Effector CD8-positive, alpha-beta T cell (primary cell): ENCODE measurements at places on chromosomes 5 and 9.

GRCh38 chr9:36166168-36166927 lies 2.8 kb upstream of the CCIN start:
- DNase-seq: peak; percentile 69

DNA sequence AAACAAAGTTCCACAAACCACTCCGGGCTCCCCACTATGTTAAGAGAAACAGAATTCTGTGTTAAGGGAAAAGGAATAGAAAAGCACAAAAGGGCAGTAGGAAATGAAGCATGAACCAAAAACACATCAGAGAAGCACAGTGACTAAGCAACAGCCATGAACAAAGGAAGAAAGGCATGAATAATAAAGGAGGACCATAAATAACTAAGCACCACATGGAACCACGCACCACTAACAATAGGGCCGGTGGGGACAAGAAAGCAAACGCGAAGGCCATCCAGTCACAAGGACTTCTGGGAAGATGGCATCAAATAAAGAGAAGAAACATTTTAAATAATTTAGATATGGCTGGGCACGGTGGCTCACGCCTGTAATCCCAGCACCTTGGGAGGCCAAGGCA lies 18.0 kb downstream of the PRUNE2 start:
- no peak for DNase-seq

- DNase-seq: no peak
Measured at GRCh38 chr5:116640236-116640635, 65.6 kb upstream of the SEMA6A start.

DNA sequence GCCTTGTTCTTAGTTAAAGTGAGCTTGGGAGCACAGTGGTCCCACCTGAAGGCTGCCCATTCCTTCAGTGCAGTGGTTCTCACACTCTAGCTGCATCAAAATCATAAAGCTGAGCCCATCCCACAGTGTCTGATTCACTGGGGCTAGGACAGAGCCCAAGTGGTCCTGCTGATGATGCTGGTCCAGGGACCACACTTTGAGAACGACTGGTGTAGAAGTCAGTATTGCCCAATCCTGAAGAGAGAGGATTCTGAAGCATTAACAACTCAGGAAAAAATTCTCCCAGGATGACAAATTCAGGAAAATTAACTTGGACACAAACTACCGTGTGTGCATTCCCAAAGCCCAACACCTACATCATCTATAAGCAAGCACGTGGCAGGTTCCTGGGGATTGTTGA lies 176.2 kb downstream of the GABBR2 start:
- no peak for DNase-seq

DNA sequence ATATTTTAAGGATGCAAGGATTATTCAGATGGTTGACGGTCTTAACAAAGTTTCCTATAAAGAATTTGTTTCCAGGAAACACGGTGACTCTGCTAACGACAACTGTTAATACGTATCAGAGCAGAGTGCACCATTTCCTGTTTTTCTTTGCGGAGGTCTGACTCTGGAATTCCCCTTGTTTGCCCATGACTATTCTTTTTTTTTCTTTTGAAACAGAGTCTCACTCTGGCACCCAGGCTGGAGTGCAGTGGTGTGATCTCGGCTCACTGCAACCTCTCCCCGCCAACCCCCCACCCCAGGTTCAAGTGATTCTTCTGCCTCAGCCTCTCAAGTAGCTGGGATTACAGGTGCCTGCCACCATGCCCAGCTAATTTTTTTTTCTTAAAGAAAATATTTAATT lies 115.9 kb downstream of the CDC42SE2 start:
- peak; percentile 59 for DNase-seq

DNA sequence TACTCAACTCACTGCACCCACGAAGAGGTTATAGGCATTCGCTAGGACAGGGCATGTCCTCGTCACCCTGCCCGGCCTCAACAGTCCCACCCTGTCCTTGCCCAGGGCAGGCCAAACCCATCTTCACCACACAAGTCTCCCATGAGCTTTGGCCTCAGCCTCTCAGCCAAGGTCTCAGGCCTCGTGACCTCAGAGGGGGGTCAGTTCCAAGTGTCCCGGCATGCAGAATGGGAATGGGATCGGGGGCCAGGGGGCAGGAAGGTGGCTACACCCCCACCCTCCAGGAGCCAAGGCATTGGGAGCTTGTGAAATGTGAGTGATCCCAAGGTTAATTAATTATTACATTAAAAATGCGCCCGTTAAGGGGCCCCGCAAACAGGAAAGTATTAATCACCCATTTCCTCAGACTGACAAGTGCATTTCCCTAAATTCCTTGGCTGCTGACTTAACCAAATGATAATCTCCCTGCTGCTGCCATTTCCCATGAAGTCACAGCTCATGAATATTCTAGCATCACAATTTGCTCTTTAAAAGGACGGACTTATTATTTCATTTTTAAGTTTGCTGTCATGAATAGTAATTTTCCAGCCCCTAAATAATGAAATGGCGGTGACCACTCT lies 8.0 kb upstream of the UBAC1 start:
- no peak for DNase-seq
